ENCODE measurements at places on chromosomes 6 and 20. TPM values are rescaled to one million over a fixed set of nuclear protein-coding genes. Genes with fewer than 3 reads are reported as not detected.

OPN5 gene
- 1.1 TPM for total RNA-seq

ZNF311 gene
- total RNA-seq, result 1.3 TPM

SPAG4 gene
- total RNA-seq, result 5.2 TPM

RSPO3 gene
- total RNA-seq, result 0.13 TPM

F13A1 gene
- not detected for total RNA-seq

PROKR2 gene
- total RNA-seq, result not detected

FILIP1 gene
- 7.3 TPM for total RNA-seq

LPA gene
- total RNA-seq, result not detected

All from aortic smooth muscle cell (primary cell).